ENCODE measurements at places on chromosomes 16 and 17.

DNA sequence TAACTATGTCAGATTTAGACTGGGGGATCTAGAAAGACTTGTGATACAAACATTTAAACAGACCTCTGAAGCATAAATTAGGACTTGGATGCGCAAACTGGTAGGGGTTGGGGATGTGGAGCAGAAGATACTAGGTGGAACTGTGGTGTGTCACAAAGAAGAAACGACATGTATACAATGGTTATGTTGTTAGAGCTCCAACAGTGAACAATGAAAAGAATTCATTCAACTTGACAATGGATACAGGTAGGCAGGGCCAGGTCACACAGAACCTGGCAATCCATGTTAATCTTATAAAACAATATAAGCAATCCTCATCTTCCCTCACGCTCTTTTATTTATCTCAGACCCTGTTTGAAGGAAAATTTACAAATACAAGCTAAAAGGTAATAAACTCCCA lies 102.0 kb downstream of the CDC27 start:
- no peak for DNase-seq

- no peak for DNase-seq
Observed at GRCh38 chr16:29862383-29862883, 593 bp downstream of the CDIPT start.

- peak; percentile 49 for DNase-seq
Observed at GRCh38 chr16:14199624-14200023, 128.5 kb downstream of the MRTFB start.

DNA sequence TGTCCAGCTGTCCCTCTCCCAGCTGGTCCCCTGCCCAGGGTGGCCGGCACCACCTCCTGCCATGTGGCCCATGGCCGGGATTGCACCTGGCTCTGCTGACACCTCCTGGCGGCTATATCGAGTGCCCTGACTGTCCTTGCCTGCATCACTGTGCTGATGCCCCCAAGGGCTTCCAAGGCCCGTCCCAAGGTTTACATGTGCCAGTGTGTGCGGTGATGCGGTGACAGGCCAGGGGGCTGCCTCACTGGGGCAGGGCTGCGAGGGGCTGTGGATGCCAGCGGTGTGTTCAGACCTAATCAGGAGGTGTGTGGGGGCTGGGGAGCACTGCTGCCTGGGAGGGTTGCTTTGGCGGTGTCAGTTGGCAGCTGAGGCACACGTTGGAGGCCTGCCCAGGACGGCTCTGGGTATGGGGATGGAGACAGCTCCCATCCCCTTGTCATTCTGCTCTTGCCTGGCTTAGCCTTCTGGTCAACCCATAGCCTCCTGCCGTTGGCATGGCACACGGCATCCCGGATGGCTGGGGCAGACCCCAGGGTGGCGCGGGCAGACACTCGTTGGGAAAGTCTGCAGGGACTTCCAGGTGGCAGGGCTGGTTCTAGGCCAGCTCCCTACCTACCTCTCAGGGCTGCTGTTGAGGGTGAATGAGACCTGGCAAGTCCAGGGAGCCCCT lies 5.5 kb downstream of the MAP2K3 start:
- DNase-seq, result no peak

GRCh38 chr17:260031-260791 lies 78.8 kb upstream of the DOC2B start:
- no peak for DNase-seq

GRCh38 chr17:37233036-37233435 lies 142.7 kb upstream of the C17orf78 start:
- no peak for DNase-seq

GRCh38 chr16:11032922-11033291 lies 88.5 kb downstream of the CLEC16A start:
- peak; percentile 91 for DNase-seq

DNA sequence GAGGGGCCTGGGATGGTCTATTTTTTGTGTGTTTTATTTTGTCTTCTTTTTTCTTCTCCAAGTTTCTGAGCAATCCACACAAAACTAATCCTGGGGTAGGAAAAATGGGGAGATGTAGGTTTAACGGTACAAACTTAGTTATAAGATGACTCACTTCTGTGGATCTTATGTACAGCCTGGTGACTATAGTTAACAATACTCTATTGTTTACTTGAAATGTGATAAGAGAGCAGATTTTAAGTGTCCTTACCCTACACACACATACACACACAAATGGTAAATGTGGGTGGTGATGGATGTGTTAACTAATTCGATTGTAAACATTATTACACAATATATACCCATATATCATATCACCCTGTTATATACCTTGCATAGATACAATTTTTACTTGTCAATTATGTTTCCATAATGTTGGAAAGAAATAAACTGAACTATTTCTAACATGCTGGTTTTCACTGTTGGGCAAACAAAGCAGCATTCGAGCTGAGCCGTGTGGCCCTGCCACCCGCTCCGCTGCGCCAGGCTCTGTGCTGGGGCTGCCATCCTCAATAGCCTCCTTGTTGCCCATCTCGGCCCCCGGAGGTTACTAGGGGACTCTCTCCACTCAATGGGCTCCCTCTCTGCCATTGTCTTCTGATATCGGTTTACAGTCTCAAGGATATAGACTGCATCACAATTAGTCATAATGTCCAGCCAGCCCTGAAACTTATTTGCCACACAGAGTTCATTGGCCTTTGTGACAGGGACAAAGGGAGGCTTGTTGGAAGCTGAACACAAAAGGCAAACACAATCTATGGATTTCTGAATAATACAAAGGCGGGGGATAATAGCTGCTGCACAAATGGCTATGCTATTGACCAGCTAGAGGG lies 380.3 kb upstream of the MAF start:
- DNase-seq, result no peak

- DNase-seq, result peak; percentile 70
Observed at GRCh38 chr17:77247048-77247541, 106.3 kb downstream of the SEC14L1 start.

- no peak for DNase-seq
Observed at GRCh38 chr17:75906143-75906884, 1.6 kb upstream of the MRPL38 start.

GRCh38 chr17:27558341-27558740 lies 72.6 kb upstream of the LGALS9 start:
- DNase-seq, result no peak

GRCh38 chr16:57022445-57022844 lies 33.1 kb downstream of the NLRC5 start:
- no peak for DNase-seq

GRCh38 chr16:80981103-80981502 lies 25.6 kb downstream of the CMC2 start:
- no peak for DNase-seq

GRCh38 chr16:8872967-8873865 lies 4.4 kb upstream of the CARHSP1 start:
- no peak for DNase-seq

- DNase-seq, result no peak
Observed at GRCh38 chr17:66786107-66786506, 48.8 kb upstream of the CACNG5 start.

- no peak for DNase-seq
Observed at GRCh38 chr16:30925632-30925987, 2.2 kb downstream of the FBXL19 start.

- DNase-seq, result no peak
Observed at GRCh38 chr16:89704281-89704680, 2.8 kb upstream of the SPATA2L start.

DNA sequence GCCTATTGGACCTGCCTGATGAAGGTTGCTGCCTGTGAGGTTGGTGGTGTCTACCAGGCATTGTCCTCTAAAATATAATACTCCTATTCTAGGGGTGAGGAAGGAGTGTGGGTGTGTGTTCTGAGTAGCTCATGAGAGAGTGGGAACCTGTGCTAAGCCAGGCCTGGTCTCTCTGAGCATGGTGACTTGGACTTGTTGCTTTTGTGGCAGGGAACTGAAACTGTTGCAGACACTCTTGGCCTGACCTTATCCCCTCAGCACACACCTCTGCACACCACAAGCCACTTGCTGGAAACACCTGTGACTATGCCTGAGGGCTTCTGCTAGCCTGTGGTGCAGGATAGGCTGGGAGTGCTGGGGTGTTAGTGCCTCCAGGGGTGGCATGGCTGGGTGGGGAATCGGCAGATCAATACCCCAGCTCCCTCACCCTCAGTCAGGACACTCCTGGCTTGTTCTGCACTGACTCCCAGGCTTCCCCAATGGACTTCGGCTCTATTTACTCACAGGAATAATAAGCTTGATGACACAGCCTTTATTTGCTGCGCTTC lies 29.9 kb downstream of the PLCG2 start:
- no peak for DNase-seq

DNA sequence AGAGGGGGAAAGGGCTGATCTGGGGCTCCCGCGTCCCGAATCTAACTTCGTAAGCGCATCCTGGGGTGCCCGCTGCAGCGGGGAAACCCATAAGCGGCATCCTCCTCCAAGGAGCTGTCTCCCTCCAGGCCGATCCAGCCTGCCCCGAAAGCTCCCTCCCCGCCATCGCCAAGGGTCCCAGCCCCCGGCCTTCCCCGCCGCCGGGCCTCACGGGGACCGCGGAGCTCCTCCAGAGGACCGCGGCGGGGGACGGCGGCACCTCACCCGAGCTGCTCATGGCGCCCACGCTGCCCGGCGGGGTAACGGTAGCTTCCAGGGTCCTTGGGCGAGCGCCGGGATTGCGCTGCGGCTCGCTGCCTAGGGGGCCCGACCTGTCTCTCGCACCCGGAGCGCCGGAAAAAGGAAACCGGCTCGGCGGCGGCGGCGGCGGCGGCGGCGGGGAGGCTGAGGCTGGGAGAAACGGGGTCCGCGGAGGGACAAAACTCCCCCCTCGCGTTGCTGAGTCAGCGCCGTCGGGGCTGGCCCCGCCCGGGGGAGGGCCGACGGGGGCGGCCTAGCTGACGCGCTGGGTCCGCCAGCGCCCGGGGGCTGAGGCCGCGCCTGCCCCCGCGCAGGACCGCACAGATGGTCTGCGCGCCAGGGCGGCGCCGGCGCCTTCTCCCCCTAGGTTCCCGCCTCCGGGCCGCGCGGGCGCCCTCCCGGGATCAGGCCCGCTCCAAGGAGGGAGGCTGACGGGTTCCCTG lies at the start of gene BLMH:
Gene BLMH, minus strand, starts transcription at position 402 of the 743 bp plus-strand sequence. Its CDS starts 125 bp downstream, at position 277.
- peak; percentile 77 for DNase-seq

GRCh38 chr16:29825145-29826044 lies 5.1 kb downstream of the MVP start:
- peak; percentile 88 for DNase-seq

DNA sequence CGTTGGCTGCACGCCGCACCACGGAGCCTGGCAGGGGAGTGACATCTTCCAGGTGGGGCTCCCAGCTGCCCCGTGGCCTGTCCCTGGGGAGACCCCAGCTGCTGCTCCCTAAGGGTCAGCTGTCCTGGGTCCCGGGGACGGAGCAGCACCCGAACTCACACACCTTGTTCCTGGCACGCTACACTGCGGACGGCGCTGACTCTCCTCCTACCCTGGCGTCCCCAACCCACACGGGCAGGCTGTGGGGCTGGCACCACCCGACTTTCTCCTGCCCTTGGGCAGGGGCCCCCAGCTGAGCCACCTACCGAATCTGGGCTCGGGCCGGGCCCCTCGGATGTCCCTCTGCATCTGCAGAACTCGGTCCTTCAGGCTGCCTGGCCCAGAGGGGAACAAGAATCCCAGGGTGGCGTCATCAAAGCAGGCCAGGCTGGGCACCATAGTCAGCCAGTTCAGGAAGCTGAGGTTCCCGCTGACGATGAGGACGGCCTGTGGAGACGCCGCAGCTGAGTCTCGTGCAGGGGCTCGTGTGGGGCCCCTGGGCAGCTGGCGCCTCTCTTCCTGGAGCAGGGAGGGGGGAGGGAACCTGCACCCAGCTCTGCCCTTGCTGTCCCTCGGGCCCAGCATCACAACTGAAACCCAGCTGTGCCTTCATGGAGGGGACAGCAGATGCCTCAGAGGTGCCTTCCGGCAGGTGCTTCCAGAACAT lies 70.5 kb upstream of the GNG13 start:
- DNase-seq, result no peak

Measured in cardiac fibroblast (primary cell).